Esophagus squamous epithelium (tissue), 5 donors: ENCODE measurements at places on chromosomes 16 and 17.

DNA sequence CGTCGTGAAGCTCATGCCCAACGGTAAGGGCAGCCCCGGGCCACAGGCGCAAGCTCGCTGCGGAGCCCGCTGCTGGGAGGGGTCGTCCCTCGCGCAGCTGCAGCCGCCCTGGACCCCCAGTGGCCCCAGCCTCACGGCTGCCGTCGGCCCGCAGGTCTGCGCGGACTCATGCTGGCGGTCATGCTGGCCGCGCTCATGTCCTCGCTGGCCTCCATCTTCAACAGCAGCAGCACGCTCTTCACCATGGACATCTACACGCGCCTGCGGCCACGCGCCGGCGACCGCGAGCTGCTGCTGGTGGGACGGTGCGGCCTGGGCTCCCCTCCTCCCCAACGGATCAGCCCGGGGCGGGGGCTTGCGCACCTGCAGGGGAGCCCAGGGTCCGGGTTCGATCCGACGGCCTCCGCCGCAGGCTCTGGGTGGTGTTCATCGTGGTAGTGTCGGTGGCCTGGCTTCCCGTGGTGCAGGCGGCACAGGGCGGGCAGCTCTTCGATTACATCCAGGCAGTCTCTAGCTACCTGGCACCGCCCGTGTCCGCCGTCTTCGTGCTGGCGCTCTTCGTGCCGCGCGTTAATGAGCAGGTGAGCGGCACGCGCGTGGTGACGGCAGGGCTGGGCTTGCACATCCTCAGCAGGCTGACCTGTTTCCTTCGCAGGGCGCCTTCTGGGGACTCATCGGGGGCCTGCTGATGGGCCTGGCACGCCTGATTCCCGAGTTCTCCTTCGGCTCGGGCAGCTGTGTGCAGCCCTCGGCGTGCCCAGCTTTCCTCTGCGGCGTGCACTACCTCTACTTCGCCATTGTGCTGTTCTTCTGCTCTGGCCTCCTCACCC lies 5.8 kb downstream of the SLC5A2 start:
- no peak for DNase-seq

DNA sequence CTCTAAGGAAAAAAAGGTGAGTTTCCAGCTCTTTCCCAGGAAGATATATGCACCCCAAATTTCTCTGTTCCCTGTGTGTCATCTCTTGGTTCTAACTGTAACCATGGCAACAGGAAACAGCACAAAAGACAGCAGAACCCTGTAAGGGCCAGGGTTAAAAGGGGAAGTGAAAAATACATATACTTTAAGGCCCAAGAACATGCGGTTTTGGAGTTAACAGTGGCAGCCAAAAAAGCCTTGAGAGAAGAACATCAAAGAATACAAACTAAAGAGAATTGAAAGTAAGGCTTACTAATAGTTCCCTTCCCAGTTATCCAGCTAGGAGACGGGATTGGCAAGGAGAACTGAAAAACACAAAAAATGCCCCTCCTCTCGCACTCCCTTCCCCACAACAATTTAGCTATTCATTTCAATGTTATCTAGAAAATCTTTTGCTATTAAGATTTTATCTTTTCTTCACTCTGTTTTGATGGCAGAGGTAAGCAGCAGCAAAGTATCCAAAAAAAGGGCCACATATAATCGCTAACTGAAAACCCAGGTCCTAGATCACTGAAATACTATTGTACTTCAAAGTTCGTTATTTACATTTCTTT lies 1.5 kb downstream of the SPOP start:
- no peak for DNase-seq

GRCh38 chr16:82848013-82848412 lies 221.2 kb downstream of the CDH13 start:
- no peak for DNase-seq

- no peak for DNase-seq
Observed at GRCh38 chr16:14489460-14489859, 140.6 kb downstream of the PARN start.

DNA sequence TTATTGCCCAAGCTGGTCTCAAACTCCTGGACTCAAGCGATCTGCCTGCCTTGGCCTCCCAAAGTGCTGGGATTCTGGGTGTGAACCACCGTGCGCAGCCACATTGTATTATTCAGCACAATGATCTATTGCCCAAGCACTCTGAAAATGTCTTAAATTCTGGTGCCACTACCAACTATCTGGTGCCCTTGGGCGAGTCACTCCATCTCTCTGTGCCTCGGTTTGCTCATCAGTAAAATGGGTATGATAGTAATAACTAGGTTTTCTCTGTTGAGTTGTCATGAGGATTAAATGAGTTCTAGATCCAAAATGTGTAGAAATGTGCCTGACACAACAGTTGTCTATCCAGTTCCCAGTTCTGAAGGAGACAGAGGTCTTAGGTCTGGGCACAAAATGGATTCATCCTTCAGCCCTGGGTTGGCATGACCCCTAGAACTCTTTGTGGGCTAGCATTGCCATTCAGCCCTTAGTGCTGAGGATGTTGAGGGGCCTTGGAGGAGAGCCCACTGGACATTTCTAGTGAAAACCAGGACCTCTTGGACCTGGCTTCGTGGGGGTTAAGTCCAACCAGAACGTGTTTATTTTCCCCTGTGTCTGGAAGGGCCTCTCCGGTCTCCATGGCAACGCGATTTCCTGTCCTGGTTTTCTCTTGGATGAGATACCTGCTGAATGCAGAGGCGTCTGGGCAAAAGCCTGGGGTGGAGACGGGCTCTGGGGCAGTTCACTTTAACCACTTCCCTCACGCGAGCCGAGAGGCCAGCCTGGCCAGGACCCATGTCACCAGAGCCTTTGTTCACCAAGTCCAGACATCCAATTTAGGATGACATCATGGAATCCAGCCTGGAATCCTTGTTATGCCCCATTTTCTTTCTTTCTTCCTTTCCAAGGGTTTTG lies 43.7 kb upstream of the TNRC6A start:
- DNase-seq, result no peak

- no peak for DNase-seq
Observed at GRCh38 chr17:2028234-2028614, 1.7 kb upstream of the DPH1 start.

GRCh38 chr16:82660075-82660645 lies 33.4 kb downstream of the CDH13 start:
- no peak for DNase-seq

DNA sequence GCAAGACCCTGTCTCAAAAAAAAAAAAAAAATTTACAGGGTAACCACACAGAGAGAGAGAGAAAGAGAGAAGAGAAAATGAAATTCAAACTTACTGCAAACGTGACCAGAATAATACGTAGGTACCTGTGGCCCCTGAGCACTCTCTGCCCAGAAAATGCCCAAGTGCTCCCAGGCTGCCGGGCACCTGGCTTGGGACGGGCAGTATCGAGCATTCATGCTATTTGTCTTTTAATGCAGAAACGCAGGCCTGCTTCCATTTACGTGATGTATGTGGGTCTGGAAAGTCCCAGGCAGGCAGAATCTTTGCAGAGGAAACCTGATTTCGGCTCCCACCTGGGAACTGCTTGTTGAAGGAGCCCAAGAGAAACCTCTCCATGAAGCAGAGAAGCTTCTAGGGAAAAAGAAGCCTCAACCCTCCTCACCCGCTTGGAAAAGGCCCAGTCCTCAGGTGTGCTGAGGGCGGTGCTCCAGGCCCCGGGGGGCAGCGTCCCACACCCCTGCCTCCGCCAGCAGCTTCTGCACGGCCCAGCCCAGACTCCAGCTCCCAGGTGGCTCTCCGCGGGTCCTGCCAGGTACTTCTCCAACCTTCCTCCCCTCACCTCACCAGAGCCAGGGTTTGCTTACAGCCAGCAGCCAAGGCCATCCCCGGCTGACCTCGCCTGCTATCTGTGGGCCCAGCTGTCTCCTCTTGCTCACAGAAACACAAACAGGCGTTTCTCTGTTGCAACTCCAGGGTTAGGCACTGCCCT lies 14.0 kb downstream of the RPH3AL start:
- no peak for DNase-seq

DNA sequence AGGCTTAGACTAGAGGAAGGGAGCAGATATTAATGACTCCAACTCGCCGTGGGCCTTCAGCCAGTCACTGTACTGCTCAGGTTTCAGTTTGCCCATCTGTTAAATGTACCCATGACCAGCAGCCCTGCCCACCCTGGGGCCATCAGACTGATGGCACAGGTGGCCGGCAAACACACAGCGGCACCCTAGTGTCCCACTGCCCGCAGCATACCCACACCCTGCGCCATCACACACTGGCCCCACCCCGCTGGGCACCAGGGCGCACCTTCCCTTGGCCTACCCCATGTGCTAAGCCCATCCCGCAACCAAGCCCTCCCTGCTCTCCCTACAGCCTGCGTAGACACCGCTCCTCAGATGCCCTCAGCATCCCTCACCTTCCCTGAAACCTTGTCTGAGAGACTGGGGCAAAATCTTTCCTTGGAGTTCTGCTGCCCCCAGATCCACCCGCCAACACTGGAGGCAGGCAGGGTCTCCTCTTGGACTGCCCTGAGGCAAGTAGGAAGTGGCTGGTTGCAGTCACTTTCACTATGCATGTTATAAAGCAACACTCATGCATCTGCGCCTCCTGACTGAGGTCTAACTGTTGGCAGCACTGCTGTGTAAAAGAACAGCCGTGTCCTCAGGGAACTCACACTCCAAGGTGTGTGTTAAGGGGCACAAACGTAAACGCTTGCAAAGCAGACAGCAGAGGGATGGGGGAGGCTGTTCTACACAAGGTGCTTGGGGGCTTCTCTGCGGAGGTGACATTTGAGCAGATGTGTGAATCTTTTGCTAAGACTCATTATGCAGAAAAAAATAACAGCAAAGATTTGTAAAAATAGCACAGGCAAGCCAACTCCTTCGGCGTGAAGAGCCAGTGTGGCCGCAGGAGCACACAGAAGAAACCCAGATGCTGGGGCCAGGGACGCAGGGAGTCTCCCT lies 6.7 kb upstream of the BCAR1 start:
- no peak for DNase-seq

- DNase-seq, result no peak
Observed at GRCh38 chr17:73643001-73643851, 1.0 kb downstream of the SDK2 start.

GRCh38 chr17:50261051-50261915 lies 13.0 kb upstream of the TMEM92 start:
- DNase-seq, result no peak

DNA sequence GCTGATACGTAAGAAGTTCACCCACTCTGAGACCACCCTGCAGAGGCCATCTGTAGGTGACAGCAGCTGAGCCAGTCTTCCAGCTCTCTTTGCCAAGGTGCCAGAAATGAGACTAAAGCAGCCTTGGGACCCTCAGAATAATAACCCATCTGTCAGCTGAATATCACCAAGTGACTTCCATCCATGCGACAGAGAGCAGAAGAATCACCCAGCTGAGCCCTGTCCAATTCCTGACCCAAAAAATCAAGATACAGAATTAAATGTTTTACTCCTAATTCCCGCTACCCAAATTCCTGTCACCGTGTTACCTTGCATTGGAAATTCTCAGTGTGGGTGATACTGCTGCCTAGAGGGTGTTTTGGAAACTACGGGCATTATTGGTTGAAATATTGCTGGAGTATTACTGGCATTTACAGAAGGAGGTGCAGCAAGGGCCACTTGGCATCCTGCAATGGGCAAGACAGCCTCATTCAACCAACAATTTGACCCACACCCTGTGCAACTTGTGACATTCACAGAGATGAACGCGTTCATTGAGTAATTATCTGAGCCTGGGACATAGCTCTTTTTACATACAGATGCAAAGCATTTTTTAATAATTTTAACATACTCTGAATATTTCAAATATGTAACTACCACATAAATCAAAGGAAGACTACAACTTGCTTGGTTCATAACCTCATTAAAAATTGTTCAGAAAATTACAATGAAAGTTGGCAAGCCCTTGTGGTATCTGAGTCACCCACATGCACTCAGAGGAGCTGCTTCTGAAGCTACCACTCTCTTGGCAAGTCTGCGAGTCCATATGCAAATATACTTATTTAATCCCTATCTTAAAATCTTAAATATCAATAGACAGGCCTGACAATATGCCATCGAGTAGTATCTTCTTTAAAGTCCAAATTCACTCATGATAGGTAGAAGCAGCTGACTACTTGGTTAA lies 126.6 kb downstream of the C16orf95 start:
- DNase-seq, result no peak

DNA sequence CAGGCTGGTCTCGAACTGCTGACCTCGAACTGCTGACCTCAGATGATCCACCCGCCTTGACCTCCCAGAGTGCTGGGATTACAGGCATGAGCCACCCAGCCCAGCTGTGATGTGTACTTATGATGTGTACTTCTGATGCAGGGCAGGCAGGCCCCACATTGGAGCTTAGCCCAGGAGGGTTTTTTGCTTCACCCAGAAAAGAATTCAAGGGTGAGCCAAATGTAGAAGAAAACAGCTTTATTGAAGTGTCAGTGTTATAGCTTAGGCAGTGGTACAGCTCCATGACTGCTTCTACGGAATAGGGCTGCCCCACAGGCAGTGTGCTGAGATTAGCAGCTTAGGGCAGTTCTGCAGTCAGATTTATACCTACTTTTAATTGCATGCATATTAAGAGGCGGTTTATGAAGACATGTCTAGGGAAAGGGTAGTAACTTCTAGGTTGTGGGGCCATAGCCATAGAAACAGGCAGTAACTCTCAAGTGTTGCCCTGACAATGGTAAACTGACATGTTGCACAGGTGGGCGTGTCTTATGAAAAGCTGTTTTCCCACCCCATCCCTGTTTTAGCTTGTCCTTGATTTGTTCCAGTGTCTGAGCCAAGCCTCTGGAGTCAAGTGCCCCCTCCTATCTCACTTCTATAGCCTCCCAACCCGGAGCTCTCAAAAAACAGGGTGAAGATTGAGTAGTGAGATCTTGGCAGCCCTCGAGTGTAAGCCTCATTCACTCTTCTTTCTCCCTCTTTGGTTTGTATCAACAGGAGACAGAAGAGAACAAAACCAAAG lies 24.1 kb upstream of the POLR3E start:
- no peak for DNase-seq

DNA sequence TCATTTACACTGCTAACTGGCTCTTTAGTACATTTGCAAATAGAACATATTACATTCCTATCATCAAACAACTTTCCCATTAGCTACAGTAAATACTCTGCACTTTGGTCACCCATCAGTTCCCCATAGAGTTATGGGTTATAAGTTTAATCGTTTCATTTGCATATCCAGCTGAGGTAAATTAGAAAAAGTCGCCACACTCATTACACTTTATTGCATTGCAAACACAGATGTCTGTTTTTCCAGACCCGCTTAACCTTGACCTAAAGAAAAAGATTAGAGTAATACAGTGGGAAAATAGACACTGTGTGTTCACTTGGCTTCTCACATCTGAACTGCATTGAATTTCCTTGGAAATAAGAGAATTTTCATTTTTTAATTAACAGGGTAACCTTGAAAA lies 213.1 kb upstream of the PSMD7 start:
- no peak for DNase-seq

DNA sequence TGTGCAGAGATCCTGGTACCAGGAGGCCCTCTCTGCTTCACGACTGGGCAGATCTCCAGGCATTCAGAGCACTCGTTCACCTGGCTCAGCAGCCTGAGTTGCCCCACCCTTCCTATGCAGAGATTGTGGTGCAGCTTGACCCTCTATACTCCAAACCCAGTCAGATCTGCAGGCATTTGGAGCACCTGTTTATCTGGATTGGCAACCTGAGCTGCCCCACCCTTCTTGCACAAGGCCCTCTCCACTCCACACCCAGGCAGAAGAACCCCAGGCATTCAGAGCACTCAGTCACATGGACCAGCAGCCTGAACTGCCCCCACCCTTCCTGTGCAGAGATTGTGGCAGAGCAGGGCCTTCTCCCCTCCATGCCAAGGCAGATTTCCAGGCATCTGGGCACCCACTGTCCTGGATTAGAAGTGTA lies 88.4 kb upstream of the CDH5 start:
- DNase-seq, result no peak

GRCh38 chr17:81821603-81822311 lies 11.3 kb downstream of the MCRIP1 start:
- DNase-seq, result no peak

- no peak for DNase-seq
Observed at GRCh38 chr17:41048441-41048840, 1.3 kb upstream of the KRTAP2-1 start.
